Ascending aorta (tissue), 2 donors: ENCODE measurements at places on chromosomes 5 and 9. TPM values are rescaled to one million over a fixed set of nuclear protein-coding genes. Genes with fewer than 3 reads are reported as not detected.

DNA sequence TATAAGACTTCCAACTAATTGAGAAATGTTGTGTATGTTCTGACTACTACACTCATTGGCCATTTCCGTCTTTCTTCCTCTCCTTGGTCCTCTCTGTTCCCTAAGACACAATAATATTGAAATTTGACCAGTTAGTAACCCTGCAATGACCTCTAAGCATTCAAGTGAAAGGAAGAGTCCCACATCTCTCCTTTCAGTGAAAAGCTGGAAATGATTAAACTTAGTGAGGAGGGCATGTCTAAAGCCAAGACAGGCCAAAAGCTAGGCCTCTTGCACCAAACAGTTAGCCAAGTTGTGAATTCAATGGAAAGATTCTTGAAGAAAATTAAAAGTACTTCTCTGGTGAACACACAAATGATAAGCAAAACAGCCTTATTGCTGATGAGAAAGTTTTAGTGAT is 122.5 kb downstream of the PRR16 start:
- no peaks in the 10 kb centered on the region for H3K4me1 ChIP-seq
- H3K36me3 ChIP-seq, result no peaks in the 10 kb centered on the region
- no peaks in the 10 kb centered on the region for H3K27me3 ChIP-seq
- H3K4me3 ChIP-seq, result no peak overlapping the region
- H3K27ac ChIP-seq, result no peak overlapping the region
- no peak for DNase-seq

DNA sequence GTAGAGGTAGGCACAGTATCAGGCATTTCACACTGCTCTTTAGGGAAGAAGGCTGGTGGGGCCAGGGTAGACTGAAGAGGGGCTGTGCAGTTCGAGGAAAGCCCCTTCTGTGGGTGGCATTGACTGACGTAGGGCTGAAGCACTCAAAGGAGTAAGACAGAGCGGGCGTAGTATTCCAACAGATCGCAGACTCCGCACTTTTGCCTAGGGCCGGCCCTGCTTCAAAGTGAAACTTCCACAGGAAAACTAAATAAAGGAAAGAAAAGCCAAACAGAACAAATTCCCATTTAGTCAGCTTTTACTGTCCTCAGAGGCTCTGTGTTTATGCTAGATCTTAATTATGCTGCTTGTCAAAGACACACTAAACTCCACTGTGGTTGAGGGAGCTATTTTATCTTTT is 493.0 kb upstream of the WWC1 start:
- no peak for DNase-seq
- no peak overlapping the region for H3K4me3 ChIP-seq
- H3K27me3 ChIP-seq, result no peaks in the 10 kb centered on the region
- H3K27ac ChIP-seq, result no peak overlapping the region
- H3K4me1 ChIP-seq, result no peaks in the 10 kb centered on the region
- no peaks in the 10 kb centered on the region for H3K36me3 ChIP-seq

DNA sequence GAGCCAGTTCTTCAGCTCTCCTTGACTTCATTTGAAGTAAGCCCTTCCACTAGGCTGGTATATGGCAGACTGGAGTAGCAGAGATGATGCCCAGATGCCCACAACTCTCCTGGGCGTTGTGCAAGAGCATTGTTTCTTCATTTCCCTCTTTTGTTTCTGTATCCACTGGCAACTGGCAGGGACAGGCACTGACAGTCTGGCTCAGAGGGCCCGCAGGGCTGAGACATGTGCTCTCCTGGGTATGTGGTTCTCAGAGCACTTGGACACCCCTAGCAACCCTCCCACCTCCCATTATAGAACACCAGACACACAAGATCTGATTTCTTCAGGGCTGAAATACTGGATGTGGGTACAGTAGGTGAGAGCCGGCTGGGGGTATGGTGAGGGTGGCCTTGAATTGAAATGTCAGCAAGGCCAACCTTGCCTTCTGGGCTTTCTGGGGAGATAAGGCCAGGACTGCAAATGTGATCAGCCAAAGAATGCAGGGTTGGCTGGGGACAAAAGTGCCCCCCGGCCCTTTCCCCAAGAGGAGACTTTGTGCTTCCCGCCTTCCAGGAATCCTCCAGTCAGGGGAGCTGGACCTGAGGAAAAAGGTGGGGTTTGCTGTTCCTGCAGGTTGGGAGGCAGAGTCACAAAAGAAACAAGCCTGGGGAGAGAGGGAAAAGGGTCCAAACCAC is 28.6 kb upstream of the CTNNA1 start:
- H3K4me3 ChIP-seq, result no peak overlapping the region
- H3K36me3 ChIP-seq, result no peaks in the 10 kb centered on the region
- H3K27me3 ChIP-seq, result no peaks in the 10 kb centered on the region
- H3K4me1 ChIP-seq, result peaks cover 5% of the 10 kb centered on the region
- no peak for DNase-seq

DNA sequence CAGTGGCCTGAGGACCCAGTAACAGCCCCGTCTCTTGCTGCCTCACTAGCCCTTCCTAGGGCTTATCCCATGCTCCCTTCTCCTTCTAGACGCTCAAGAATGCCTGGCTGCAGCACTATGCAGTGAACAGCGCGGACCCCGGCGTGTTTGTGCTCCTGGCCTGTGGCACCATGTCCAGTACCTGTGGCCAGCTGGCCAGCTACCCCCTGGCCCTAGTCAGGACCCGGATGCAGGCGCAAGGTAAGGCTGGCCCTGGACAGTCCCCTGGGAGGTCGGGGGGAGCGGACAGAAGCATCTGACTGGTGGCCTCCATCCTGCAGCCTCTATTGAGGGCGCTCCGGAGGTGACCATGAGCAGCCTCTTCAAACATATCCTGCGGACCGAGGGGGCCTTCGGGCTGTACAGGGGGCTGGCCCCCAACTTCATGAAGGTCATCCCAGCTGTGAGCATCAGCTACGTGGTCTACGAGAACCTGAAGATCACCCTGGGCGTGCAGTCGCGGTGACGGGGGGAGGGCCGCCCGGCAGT is 20.5 kb downstream of the PTGES2 start:
- no peak overlapping the region for H3K4me3 ChIP-seq
- no peaks in the 10 kb centered on the region for H3K4me1 ChIP-seq
- H3K36me3 ChIP-seq, result peaks cover 77% of the 10 kb centered on the region
- H3K27me3 ChIP-seq, result no peaks in the 10 kb centered on the region
- no peak for DNase-seq
- H3K27ac ChIP-seq, result no peak overlapping the region

- no peaks in the 10 kb centered on the region for H3K4me1 ChIP-seq
- H3K36me3 ChIP-seq, result no peaks in the 10 kb centered on the region
- no peak for DNase-seq
- H3K4me3 ChIP-seq, result no peak overlapping the region
These were observed 615.0 kb upstream of the RGMB start for GRCh38 chr5:98158440-98158839.

GRCh38 chr9:942805-943580 is 33.5 kb upstream of the DMRT3 start:
- H3K36me3 ChIP-seq, result no peaks in the 10 kb centered on the region
- H3K27ac ChIP-seq, result no peak overlapping the region
- DNase-seq, result no peak
- H3K27me3 ChIP-seq, result no peaks in the 10 kb centered on the region

- no peaks in the 10 kb centered on the region for H3K36me3 ChIP-seq
- DNase-seq, result no peak
- peak overlapping the region; percentile 74 for H3K4me3 ChIP-seq
- no peaks in the 10 kb centered on the region for H3K27me3 ChIP-seq
These were observed 85.7 kb upstream of the RNF38 start for GRCh38 chr9:36485647-36486328.

- H3K27ac ChIP-seq, result peak overlapping the region; percentile 97
- DNase-seq, result peak; percentile 63
- no peaks in the 10 kb centered on the region for H3K36me3 ChIP-seq
- no peaks in the 10 kb centered on the region for H3K27me3 ChIP-seq
- H3K4me3 ChIP-seq, result peak overlapping the region; percentile 88
These were observed 3.4 kb downstream of the SMIM3 start for GRCh38 chr5:150781706-150782614.

GRCh38 chr5:87570366-87570765 is 157.6 kb upstream of the CCNH start:
- H3K36me3 ChIP-seq, result no peaks in the 10 kb centered on the region
- H3K27me3 ChIP-seq, result no peaks in the 10 kb centered on the region
- H3K27ac ChIP-seq, result no peak overlapping the region
- no peak overlapping the region for H3K4me3 ChIP-seq

DNA sequence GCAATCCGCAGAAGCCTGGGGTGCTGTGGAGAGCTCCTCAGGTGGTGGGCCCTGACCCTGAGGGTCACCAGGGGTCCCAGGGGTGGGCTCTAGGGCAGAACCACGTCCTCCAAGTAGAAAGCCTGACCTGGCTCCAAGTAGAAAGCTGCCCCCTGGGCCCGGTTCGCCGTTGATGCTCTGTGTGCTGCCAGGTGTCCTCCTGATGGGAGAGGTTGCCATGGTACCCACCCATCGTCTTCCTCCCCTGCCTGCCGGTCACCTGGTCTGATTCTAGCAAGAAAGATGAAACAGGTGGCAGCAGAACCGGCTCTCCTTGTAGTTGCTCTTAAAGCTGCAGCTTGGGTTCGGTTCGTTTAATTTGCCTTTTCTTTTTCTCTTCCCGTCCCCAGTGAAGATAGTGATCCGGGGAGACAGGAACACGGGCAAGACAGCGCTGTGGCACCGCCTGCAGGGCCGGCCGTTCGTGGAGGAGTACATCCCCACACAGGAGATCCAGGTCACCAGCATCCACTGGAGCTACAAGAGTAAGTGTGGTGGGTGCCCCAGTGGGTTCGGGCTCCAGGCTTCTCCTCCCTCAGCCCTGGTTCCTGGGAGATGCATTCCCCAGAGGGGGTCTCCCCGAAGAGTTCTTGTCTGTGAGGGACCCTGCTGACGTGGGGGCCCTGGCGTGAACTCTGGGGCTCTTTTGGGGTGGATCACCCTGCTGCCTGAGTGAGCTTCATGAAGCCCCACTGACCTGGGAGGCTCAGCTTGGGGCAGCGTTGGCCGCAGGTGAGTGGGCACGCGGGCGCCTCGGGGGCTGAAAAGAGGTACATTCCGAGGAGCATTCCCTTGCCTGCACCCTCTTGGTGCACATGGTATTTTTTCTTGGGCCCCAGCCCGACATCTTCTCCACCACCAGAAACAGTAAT is 15.6 kb downstream of the RABL6 start:
- peaks cover 30% of the 10 kb centered on the region for H3K36me3 ChIP-seq
- H3K27ac ChIP-seq, result no peak overlapping the region
- no peaks in the 10 kb centered on the region for H3K4me1 ChIP-seq
- no peak overlapping the region for H3K4me3 ChIP-seq

GRCh38 chr5:139636207-139636792 is 11.8 kb upstream of the CXXC5 start:
- DNase-seq, result no peak
- H3K4me1 ChIP-seq, result peaks cover 10% of the 10 kb centered on the region
- H3K4me3 ChIP-seq, result peak overlapping the region; percentile 70
- no peaks in the 10 kb centered on the region for H3K27me3 ChIP-seq

GRCh38 chr5:134125039-134126015 is 10.8 kb downstream of the TCF7 start:
- no peak overlapping the region for H3K4me3 ChIP-seq
- peak overlapping the region; percentile 70 for H3K27ac ChIP-seq
- peaks cover 33% of the 10 kb centered on the region for H3K4me1 ChIP-seq
- DNase-seq, result peak; percentile 49
- H3K36me3 ChIP-seq, result peaks cover 6% of the 10 kb centered on the region

DNA sequence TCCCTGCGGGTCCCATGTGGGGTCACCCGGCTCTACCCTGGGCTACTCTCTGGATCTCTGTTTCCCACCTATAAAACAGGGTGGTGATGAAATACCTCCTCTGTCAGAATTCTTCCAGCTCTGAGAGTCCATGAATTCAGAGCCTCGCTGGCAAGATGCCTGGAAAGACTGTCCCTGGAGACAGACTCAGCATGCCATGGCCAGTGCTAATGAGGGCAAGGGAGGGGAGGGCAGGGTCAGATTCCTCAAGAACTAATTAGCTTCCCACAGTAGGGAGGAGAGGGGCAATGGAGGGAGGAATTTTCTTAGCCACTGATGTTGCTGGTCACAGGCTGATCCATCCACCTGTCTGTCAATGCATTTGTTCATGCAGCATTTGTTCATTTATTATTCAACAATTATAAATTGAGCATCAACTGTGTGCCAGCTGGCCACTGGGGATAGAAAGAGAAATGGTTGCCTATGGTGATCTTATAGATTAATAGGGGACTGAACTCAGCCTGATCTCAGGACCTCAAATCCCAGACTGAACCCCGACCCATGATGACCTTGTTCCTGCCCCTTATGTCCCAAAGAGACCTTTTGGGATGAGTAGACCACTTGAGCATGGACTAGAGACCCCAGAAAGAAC is 4.7 kb downstream of the SYNPO start:
- no peak for DNase-seq
- H3K36me3 ChIP-seq, result peaks cover 22% of the 10 kb centered on the region
- no peaks in the 10 kb centered on the region for H3K27me3 ChIP-seq
- H3K27ac ChIP-seq, result peak overlapping the region; percentile 96

GRCh38 chr5:149382517-149383220 is 3.6 kb upstream of the IL17B start:
- H3K36me3 ChIP-seq, result no peaks in the 10 kb centered on the region
- DNase-seq, result no peak
- peaks cover 87% of the 10 kb centered on the region for H3K4me1 ChIP-seq
- H3K27ac ChIP-seq, result peak overlapping the region; percentile 98

- no peaks in the 10 kb centered on the region for H3K4me1 ChIP-seq
- no peaks in the 10 kb centered on the region for H3K27me3 ChIP-seq
- H3K36me3 ChIP-seq, result peaks cover 3% of the 10 kb centered on the region
- DNase-seq, result no peak
- H3K4me3 ChIP-seq, result no peak overlapping the region
These were observed 20.3 kb downstream of the ANGPTL2 start for GRCh38 chr9:127102176-127102575.

DNA sequence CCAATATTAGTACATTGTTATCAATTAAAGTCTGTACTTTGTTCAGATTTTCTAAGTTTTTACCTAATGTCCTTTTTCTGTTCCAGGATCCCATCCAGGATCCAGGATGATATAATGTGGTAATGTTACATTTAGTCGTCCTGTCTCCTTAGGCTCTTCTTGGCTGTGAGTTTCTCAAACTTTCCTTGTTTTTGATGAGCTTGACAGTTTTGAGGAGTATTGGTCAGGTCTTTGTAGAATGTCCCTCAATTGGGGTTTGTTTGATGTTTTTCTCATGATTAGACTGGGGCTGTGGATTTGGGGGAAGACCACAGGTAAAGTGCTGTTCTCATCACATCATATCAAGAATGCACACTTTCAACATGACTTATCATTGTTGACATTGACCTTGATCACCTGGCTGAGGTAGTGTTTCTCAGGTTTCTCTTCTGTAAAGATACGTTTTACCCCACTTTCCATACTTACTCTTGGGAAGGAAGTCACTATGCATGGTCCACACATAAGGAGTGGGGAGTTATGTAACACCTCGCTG is 9.6 kb downstream of the NDFIP1 start:
- no peak for DNase-seq
- H3K27me3 ChIP-seq, result no peaks in the 10 kb centered on the region
- peaks cover 57% of the 10 kb centered on the region for H3K4me1 ChIP-seq
- H3K36me3 ChIP-seq, result no peaks in the 10 kb centered on the region
- no peak overlapping the region for H3K4me3 ChIP-seq
- no peak overlapping the region for H3K27ac ChIP-seq

- H3K4me1 ChIP-seq, result no peaks in the 10 kb centered on the region
- no peaks in the 10 kb centered on the region for H3K36me3 ChIP-seq
- H3K27ac ChIP-seq, result no peak overlapping the region
- H3K27me3 ChIP-seq, result no peaks in the 10 kb centered on the region
These were observed 33.0 kb downstream of the CAMK2A start for GRCh38 chr5:150256410-150257064.

- peak overlapping the region; percentile 89 for H3K27ac ChIP-seq
- DNase-seq, result no peak
- H3K36me3 ChIP-seq, result no peaks in the 10 kb centered on the region
- H3K4me1 ChIP-seq, result peaks cover 3% of the 10 kb centered on the region
These were observed 466 bp upstream of the TTC39B start for GRCh38 chr9:15307523-15307841.

FPGS gene
- total RNA-seq, result 286 TPM

NR5A1 gene
- 0.96 TPM for total RNA-seq

LCN9 gene
- total RNA-seq, result not detected

MEIKIN gene
- total RNA-seq, result not detected

BTNL3 gene
- total RNA-seq, result not detected

PDE6A gene
- not detected for total RNA-seq

SNX30 gene
- 4.7 TPM for total RNA-seq
